Body of pancreas (tissue), 4 donors: ENCODE measurements at places on chromosomes 1 and 21.

- no peak overlapping the region for H3K4me3 ChIP-seq
- no peak for DNase-seq
- H3K4me1 ChIP-seq: no peaks in the 10 kb centered on the region
- H3K27me3 ChIP-seq: no peaks in the 10 kb centered on the region
- H3K36me3 ChIP-seq: no peaks in the 10 kb centered on the region
Observed at GRCh38 chr1:100523038-100523652, 14.8 kb upstream of the GPR88 start.

DNA sequence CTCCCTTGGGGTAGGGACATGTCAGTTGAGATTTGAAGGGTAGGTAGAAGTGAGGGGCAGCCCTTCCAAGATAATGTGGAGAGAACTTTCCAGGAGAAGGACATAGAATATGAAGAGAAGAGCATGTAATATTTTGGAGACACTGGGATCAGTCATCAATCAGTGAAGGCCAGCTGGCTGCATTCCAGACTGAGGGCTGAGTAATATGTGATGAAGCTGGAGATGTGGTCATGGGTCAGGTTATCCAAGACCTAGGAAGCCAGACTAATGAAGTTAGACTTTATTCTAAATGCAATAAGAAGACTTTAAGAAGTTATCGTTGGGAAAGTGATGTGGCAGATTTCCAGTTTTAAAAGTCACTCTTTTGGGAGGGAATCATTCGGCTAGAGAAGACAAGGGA lies 262.0 kb downstream of the HMCN1 start:
- no peaks in the 10 kb centered on the region for H3K27me3 ChIP-seq
- H3K27ac ChIP-seq: no peak overlapping the region
- H3K4me3 ChIP-seq: no peak overlapping the region
- H3K4me1 ChIP-seq: no peaks in the 10 kb centered on the region
- no peaks in the 10 kb centered on the region for H3K36me3 ChIP-seq

DNA sequence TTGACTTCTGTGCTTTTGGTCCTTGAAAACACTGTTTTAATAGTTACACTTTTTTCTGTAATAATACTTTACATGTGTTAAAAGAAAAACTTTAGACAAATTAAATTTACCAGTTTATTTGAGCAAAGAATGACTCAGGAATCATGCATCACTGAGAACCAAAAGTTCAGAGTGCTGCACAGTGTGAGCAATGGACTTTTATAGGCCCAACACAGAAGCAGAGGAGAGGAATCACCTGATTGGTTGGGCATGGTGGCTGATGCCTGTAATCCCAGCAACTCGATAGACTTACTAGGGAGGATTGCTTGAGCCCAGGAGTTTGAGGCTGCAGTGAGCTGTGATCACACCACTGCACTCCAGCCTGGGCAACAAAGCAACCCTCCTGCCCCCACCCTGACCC lies 29.3 kb downstream of the ZNF648 start:
- no peaks in the 10 kb centered on the region for H3K27me3 ChIP-seq
- no peak overlapping the region for H3K27ac ChIP-seq
- no peaks in the 10 kb centered on the region for H3K36me3 ChIP-seq

- no peaks in the 10 kb centered on the region for H3K27me3 ChIP-seq
- no peak overlapping the region for H3K4me3 ChIP-seq
- no peaks in the 10 kb centered on the region for H3K36me3 ChIP-seq
- peak; percentile 67 for DNase-seq
- H3K27ac ChIP-seq: no peak overlapping the region
Observed at GRCh38 chr1:151945725-151946722, 36.7 kb upstream of the THEM4 start.

DNA sequence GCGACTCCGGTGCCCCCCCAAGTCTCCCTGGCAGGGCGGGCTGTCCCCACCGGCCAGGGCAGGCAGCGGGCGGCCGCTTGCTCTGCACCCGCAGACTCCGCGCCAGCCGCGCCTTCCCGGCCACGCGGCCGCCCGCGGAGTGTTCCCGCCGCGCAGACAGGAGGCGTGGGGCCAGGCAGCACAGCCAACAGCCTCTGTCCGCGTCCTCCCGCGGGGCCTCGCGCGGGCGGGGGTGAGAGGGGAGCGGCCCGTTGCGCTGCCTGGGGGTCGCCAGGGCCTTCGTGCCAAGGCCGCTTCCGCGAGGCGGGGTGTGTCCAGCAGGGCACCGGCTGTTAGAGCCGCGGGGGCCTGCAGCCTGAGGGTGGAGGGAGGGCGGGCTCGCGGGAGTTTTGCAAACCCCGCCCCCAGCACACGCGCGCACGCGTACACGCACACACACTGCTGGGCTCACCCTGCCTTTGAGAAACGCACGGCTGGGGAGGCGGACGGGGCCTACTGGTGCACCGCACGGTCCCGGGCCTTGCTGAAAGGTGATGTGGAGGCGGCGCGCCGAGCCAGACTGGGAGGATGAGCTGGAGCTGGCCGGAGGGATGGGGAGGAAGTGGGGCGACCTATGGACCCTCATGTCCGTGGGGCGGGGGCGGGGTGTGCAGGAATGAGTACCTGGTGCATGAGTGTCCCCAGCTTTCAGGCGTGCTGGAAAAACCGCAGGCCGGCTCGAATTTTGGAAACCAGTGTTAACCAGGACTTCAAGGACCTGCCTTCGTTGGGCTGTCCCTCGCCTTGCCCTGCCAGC lies 41.5 kb downstream of the KIAA1614 start:
- peak; percentile 80 for DNase-seq
- H3K36me3 ChIP-seq: no peaks in the 10 kb centered on the region
- H3K27me3 ChIP-seq: no peaks in the 10 kb centered on the region
- H3K27ac ChIP-seq: peak overlapping the region; percentile 77
- peaks cover 17% of the 10 kb centered on the region for H3K4me1 ChIP-seq
- peak overlapping the region; percentile 56 for H3K4me3 ChIP-seq

GRCh38 chr21:37206496-37206895 lies 60.6 kb downstream of the VPS26C start:
- peaks cover 30% of the 10 kb centered on the region for H3K4me1 ChIP-seq
- peaks cover 6% of the 10 kb centered on the region for H3K36me3 ChIP-seq
- no peaks in the 10 kb centered on the region for H3K27me3 ChIP-seq
- DNase-seq: no peak
- H3K4me3 ChIP-seq: no peak overlapping the region

DNA sequence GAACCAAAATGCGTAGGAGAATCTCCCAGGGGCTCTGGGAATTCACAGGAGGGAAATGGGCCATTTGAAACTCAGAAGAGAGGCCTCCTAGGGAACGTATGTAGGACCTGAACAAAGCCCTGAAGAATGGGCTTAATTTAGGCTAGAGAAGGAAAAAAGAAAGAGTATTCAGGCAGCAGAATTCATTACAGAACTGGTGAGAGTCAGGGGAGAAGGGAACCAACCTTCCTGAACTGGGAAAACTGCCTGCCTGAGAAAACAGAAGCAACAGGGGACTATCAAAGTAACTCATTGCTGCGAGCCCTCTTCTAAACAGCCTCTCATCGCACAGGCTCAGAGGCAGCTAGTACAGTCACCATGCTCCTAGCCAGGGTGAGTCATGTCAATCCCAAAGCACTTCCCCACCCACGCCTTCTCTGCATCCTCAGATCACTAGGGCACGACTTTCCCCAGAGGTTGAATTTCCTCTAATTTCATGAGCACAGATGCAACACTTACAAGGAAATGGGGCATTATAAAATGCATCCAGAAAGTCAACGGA lies 98.1 kb downstream of the ADSS2 start:
- H3K27ac ChIP-seq: no peak overlapping the region
- no peaks in the 10 kb centered on the region for H3K4me1 ChIP-seq
- H3K36me3 ChIP-seq: no peaks in the 10 kb centered on the region
- H3K4me3 ChIP-seq: no peak overlapping the region
- peak; percentile 13 for DNase-seq
- no peaks in the 10 kb centered on the region for H3K27me3 ChIP-seq

GRCh38 chr1:92958203-92958970 lies 2.9 kb downstream of the DIPK1A start:
- no peak overlapping the region for H3K27ac ChIP-seq
- H3K4me1 ChIP-seq: peaks cover 9% of the 10 kb centered on the region
- H3K27me3 ChIP-seq: no peaks in the 10 kb centered on the region

- H3K36me3 ChIP-seq: no peaks in the 10 kb centered on the region
- H3K27me3 ChIP-seq: no peaks in the 10 kb centered on the region
- no peaks in the 10 kb centered on the region for H3K4me1 ChIP-seq
- H3K4me3 ChIP-seq: no peak overlapping the region
- no peak for DNase-seq
- H3K27ac ChIP-seq: no peak overlapping the region
Observed at GRCh38 chr1:42524330-42524729, 61.2 kb downstream of the CCDC30 start.

DNA sequence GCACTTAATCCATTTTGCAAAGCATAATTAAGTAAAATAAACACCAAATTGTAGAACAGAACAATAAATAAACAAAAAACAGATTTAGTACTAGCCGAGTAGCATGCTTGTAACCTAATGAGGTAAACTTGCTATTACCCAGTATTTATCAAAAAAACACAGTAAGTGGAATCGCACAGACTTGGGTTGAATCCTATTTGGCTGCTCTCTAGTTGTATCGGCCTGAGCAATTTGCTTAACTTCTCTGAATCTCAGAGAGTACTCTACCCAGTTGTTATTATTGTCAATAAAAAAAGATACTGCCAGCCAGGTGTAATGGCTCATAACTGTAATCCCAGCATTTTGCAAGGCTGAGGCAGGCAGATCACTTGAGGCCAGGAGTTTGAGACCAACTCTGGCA lies 664.3 kb downstream of the ADGRL2 start:
- H3K4me1 ChIP-seq: peaks cover 8% of the 10 kb centered on the region
- H3K27ac ChIP-seq: no peak overlapping the region
- no peak for DNase-seq
- no peaks in the 10 kb centered on the region for H3K27me3 ChIP-seq

GRCh38 chr1:10667861-10668761 lies 128.3 kb downstream of the CASZ1 start:
- no peaks in the 10 kb centered on the region for H3K27me3 ChIP-seq
- H3K4me1 ChIP-seq: peaks cover 56% of the 10 kb centered on the region
- no peak overlapping the region for H3K4me3 ChIP-seq
- DNase-seq: no peak

DNA sequence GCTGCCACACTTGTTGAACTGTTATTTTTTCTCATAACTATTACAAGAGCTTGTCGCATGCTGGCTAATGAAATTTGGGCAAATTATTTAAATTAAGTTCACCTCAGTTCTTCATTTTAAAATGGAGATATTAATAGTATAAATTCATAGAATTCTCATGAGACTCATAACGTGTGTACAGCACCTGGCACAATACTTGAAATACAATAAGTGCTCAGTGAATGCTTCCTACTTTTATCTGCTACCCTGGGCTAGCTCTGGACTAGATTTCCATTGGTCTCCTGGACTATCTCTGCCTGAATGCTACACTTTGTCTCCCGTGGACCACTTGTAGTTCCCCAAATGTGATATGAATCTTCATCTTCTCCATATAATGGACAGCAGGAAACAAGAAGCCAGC lies 919 bp downstream of the SLAMF6 start:
- DNase-seq: no peak
- no peak overlapping the region for H3K4me3 ChIP-seq
- no peak overlapping the region for H3K27ac ChIP-seq
- H3K4me1 ChIP-seq: no peaks in the 10 kb centered on the region

- peak; percentile 92 for DNase-seq
- peak overlapping the region; percentile 66 for H3K27ac ChIP-seq
- H3K4me1 ChIP-seq: peaks cover 24% of the 10 kb centered on the region
- H3K4me3 ChIP-seq: no peak overlapping the region
Observed at GRCh38 chr21:36859744-36860501, 106.5 kb downstream of the HLCS start.

DNA sequence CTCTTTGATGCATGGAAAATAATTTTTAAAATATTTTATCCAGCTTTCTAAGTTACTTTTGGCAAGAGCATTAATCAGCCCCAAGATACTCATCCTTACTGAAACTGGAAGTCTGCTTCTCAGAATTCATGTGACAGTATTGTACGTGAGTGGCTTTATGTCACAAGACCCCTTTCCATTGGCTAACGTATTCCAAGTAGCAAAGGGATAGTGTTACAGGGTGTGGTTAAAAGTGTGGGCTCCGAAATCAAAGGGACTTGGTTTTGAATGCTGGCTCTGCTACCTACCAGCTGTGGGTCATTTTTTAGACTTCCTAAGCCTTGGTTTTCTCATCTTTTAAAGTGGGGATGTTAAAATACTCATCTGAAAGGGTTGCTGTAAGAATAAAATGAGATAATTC lies 91.7 kb downstream of the RHOU start:
- H3K4me3 ChIP-seq: no peak overlapping the region
- H3K4me1 ChIP-seq: peaks cover 34% of the 10 kb centered on the region
- DNase-seq: no peak
- no peaks in the 10 kb centered on the region for H3K36me3 ChIP-seq

DNA sequence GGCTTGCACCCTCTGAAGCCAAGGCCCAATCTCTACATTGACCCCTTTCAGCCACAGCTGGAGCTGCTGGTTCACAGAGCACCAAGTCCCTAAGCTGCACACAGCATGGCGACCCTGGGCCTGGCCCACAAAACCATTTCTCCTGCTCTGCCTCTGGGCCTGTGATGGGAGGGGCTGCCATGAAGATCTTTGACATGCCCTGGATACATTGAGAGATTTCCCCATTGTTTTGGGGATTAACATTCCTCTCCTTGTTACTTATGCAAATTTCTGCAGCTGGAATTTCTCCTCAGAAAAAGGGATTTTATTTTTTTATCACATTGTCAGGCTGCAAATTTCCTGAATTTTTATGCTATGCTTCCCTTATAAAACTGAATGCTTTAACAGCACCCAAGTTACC lies 235.8 kb downstream of the COL11A1 start:
- no peak overlapping the region for H3K27ac ChIP-seq
- H3K4me3 ChIP-seq: no peak overlapping the region
- DNase-seq: no peak
- no peaks in the 10 kb centered on the region for H3K36me3 ChIP-seq
- H3K4me1 ChIP-seq: no peaks in the 10 kb centered on the region

- H3K27me3 ChIP-seq: no peaks in the 10 kb centered on the region
- H3K4me3 ChIP-seq: no peak overlapping the region
- H3K27ac ChIP-seq: no peak overlapping the region
- H3K36me3 ChIP-seq: no peaks in the 10 kb centered on the region
- DNase-seq: no peak
Observed at GRCh38 chr1:108012553-108012952, 47.6 kb upstream of the VAV3 start.

DNA sequence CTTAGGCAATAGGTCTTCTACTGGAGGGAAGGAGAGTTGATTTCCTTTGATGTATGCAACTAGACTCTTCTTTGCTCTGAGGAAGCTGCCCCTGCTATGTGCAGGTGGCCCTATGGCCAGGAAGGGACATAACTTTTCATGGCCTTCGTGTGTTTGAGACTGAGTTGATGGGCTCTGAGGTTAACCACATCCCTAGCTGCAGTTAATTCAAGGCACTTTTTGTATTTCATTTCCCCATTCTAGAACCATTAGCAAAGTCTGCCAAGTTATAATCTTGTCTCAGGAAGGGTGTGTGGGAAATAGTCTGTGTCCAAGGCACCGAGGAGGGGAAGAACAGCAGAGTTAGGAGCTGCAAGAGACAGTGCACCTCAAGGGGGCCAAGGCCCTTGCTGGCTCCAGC lies 2.5 kb downstream of the FCRL4 start:
- no peak overlapping the region for H3K4me3 ChIP-seq
- no peaks in the 10 kb centered on the region for H3K36me3 ChIP-seq
- no peaks in the 10 kb centered on the region for H3K4me1 ChIP-seq
- no peak overlapping the region for H3K27ac ChIP-seq
- DNase-seq: no peak
- no peaks in the 10 kb centered on the region for H3K27me3 ChIP-seq
